ENCODE measurements at places on chromosomes 4 and X.

GRCh38 chr4:144360146-144360793, 219.8 kb upstream of the GYPA start:
- DNase-seq: no peak

- no peak for DNase-seq
Observed at GRCh38 chr4:108383157-108383556, 214.4 kb upstream of the LEF1 start.

GRCh38 chr4:39255266-39255665, 72.9 kb downstream of the WDR19 start:
- no peak for DNase-seq

DNA sequence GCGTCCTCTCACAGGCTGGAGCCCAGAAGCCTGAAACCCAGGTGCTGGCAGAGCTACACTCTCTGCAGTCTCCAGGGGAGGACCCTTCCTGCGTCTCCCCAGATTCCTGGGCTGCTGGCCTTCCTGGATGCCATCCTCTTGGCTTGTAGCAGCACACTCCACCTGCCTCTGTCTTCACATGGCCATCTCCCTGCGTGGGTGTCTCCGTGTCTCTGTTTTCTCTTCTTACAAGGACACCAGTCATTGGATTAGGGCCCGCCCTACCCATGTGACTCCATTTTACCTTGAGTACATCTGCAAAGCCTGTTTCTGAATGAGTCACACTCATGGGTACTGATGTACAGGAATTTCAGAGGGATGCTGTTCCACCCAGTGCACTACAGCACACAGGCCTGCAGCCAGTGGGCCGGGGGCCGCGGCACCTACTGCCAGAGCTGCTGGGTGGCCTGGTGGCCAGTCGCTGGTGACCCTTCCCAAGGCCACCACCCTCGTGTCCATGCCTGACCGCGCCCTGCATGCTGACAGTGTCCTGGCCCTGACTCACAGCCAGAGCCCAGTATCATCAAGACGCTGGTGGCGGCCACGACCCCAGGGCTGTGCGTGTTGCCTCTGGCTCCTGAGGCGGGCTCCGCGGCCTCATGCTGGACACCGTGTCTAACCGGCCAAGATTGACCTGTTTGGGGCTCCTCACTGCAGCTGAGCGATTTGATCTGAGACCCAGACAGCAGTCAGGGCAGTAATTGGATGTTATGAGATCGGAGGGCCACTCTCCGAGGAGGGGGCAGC, 63.6 kb upstream of the NKX1-1 start:
- DNase-seq: no peak

DNA sequence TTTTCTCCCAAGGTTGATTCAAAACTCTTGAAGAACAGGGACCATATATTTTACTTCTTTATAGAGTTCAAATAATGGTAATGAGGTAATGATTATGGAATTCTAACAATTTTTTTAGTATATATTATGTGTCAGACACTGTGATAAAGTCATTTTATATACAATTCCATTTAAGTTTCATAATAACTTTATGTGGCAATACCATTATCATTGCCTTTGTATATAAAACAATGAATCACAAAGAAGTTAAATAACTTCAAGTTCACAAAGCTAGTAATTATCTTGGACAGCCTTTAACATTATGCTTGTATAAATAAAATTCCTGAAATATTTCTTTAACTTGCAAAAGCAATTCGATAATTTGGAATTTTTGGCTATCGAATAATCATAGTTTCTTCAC, 20.6 kb downstream of the MAGEC1 start:
- no peak for DNase-seq

DNA sequence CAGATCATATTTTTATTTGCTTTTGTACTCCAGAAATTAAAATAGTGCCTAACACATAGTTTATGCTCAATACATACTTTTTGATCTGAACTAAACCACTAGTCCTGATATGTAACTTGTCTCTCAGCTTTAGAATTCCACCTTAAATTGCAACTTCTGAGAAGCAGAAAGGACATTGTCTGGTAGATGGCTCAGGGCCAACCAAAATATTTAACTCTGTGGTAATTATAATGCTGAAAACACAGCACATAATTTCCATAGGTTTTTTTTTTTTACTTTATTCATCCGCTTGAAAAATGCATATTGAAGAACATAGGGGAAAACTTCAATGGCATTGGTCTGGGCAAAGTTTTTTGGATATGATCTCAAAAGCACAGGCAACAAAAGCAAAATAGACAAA, 59.3 kb downstream of the AREG start:
- no peak for DNase-seq

- DNase-seq: no peak
Observed at GRCh38 chr4:83221897-83222441, 62.6 kb downstream of the COQ2 start.

DNA sequence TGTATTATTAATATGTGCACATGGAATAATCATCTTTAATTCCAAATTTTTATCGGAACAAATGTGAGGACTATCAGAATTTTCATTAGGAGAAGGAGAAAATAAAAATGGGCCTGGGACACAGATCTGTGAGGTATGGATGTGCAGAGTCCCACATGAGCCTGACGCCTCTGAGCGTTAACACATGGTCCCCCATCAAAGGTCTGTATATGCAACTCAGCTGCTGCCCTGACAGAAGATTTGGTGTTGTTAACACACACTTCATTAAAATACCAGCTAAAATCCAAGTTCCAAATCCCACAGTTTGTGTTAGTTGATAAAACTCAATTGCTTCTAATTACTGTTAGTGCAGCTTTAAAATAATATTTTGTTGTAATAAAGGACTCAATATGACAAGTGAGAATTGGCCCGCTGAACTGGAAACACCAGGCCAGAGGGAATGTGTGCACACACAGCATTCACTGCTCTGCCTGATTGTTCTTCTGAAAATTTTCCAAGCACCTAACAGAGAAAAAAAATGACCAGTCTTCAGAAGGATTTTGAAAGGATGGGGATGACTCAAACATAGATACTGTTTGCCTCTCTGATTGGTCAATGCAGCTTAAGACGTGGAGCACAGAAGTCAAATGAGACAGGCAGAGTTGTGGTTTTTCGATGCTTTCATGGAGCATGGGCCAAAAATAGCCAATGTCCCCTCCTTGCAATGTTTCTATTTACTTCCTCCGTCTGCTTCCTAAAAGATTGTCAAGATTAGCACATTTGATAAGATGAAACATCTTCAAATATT, 266.6 kb downstream of the NKX6-1 start:
- no peak for DNase-seq

- DNase-seq: no peak
Observed at GRCh38 chr4:68987007-68987406, 35.4 kb upstream of the UGT2A3 start.

- DNase-seq: peak; percentile 36
Observed at GRCh38 chr4:76377911-76378310, 43.0 kb downstream of the CCDC158 start.

- DNase-seq: no peak
Observed at GRCh38 chrX:19555683-19556082, 40.4 kb upstream of the MAP3K15 start.

- no peak for DNase-seq
Observed at GRCh38 chrX:101749436-101749835, 89.8 kb upstream of the ARMCX2 start.

GRCh38 chr4:37628977-37629609, 57.1 kb downstream of the RELL1 start:
- DNase-seq: peak; percentile 28

DNA sequence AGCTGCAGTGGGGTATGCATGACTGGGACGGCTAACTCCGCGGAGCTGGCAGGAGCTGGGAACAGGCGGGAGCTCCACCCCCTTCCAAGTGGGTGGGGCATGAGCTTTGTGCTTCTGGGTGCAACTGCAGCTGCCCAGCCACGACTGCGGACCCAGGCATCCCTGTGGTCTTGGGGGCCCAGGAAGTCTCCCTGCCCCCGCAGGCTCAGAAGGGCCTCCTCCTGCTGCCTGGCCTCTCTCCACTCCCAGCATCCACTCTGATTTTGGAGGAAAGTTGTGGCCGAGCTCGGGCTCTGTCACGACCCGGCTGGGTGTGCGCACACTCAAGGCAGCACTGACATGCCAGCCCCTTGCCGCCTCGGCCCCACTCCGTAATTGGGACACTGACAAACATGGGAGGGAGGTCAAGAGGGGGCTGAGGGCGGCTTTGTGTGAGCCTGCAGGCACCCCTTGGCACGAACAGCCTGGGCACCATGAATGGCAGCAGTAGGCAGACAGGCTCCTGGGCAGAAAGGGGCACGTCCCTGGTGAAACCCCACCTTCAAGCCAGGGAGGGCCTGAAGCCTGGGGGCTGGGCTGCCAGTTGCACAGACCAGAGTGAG, 822.6 kb downstream of the GLUD2 start:
- no peak for DNase-seq

GRCh38 chr4:110475881-110476818, at the start of gene ENPEP:
Gene ENPEP, plus strand, starts transcription at chr4:110476155. Its CDS starts 260 bp downstream, at chr4:110476415.
- DNase-seq: peak; percentile 10

- DNase-seq: peak; percentile 84
Observed at GRCh38 chr4:153152501-153153338, 51.5 kb upstream of the TRIM2 start.

DNA sequence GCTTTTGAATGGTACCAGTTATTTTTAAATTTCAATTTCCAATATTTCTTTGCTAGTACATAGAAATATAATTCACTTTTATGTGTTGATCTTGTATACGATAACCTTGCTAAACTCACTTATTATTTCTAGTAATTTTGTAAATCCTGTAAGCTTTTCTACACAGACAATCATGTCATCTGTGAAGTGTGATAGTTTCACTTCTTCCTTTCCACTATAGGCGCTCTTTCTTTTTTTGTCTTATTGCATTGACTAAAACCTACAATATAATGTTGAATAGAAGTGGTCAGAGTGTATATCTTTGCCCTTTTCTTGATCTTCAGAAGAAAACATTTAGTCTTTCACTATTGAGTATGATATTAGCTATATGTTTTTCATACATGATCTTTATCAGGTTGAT, 76.6 kb downstream of the ZNF182 start:
- DNase-seq: no peak

- no peak for DNase-seq
Observed at GRCh38 chr4:112517911-112518310, 1.9 kb upstream of the NEUROG2 start.

- DNase-seq: no peak
Observed at GRCh38 chr4:141851246-141851891, 215.0 kb downstream of the IL15 start.

DNA sequence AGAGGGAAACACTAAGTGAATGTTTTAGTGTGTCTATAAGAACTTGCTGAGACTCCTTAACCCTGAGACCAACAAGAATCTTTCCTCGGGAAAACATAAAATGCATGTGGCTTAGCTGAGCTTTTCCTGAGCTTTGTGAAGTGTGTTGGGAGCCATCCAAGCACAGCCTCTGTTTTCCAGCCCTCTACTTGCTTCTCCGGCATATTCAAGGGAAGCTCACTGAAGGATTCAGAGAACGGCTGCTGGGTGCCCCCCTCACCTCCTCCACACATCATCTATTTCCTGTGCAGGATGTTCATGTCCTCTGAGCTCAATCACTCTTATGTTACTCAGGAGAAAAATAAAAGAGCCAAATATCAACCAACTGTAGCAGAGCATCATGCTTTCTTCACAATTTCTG, 492.1 kb downstream of the IL15 start:
- no peak for DNase-seq

DNA sequence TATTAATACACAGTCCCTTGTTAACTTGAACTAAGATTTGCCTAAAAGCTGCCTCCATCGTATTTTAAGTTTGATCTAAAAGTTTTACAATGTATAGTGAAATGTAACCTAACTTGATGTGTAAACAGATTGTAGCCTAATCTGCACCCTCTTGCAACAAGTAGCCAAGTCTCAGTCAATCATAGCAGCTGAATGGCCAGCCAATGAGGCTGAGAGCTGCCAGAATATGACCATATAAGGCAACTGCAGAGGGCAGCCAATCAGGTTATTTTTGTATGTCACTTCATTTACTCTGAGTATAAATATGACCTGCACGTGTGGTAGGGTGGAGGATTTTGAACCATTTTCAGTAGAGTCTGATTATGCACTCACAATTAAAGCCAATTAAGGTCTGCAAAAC, 51.2 kb upstream of the SPANXN3 start:
- no peak for DNase-seq

DNA sequence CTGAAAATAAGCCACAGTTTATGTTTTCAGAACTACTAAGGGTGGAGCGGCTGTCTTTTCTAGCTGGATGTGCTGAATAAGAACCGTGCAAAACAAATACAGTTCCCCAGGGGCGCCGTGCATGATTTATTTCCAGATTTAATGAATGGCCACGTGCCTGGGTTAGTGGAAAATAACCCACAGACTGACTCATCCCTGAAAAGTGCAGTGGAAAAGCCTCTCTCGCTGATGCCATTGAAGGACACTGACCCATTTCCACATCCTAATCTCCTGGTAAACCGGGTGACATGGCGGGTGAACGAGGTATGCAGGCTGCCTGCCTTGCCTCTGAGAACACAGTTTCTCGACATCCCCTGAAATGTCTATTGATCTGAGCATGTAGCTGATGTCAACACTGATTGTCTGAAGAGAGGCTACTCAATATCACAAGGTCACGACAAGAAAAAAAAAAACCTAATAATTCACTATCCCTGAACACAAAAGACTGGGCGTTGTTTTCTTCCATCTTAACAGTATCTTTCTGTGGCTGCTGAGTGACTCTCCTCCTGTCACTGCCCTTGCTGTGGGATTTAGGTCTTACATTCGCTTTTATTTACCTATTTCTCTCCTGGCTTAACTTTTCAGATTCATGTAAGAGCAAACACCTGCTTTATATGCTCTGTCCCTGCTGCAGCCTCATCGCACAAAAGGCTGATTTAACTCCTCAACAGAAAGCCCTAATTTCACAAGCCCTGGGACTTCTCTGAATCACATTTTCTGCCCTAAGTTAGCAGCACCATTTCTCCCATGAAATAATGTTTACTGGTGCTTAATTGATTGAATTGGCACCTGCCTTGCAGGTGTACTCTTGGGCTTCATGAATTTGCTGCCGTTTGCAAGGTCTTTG, 76.9 kb upstream of the SCOC start:
- DNase-seq: peak; percentile 38

GRCh38 chr4:13888112-13888511, 260.6 kb upstream of the BOD1L1 start:
- no peak for DNase-seq

DNA sequence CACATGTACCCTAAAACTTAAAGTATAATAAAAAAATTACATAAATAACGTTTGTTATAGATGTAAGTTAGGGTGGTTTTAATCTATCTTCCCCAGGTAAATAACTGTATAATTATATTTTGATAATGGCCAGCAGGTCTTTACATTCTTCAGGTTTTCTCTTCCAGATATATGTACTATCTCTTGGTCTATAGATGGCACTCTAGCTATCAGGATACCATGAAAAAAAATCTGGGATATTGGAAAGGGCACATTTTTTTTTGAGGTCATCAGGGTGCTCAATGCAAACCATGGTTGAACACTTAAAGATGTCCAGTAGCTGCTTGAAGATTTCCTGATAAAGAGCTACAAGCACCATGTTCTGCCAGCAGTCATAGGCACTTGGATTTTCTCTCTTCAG, 15.6 kb upstream of the ADH4 start:
- no peak for DNase-seq

DNA sequence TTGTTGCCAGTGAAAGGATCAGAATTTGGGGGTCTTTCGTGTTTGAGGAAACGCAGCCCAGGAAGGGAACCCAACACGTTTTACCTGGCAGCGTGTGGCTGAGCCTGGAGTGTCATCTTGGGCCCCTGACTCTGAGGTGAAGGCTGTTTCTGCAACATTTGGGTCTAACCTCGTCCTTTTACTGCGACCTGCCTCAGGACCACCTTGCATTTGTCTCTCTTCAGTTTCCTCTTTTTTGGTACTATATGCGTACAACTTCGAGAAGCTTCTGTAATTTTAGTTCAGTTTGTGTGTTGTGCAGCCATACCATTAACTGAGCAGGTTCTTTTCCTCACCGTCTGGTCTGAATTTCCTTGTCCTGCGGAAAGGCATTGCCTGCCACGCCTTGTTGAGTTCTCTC, 61.5 kb downstream of the TMEM131L start:
- no peak for DNase-seq

All from left colon (tissue), 2 donors.